Upper lobe of left lung (tissue), 6 donors: ENCODE measurements at places on chromosomes 4 and X. TPM values are rescaled to one million over a fixed set of nuclear protein-coding genes. Genes with fewer than 3 reads are reported as not detected.

PAPSS1 gene
- 84.9 TPM for total RNA-seq

GRCh38 chr4:166435449-166435848 is 562.4 kb downstream of the TLL1 start:
- no peaks in the 10 kb centered on the region for H3K4me1 ChIP-seq
- H3K27ac ChIP-seq: no peak overlapping the region
- H3K4me3 ChIP-seq: no peak overlapping the region
- no peaks in the 10 kb centered on the region for H3K36me3 ChIP-seq
- no peaks in the 10 kb centered on the region for H3K27me3 ChIP-seq

GRCh38 chrX:111006116-111006515 is 89.9 kb upstream of the PAK3 start:
- no peak overlapping the region for H3K27ac ChIP-seq
- DNase-seq: no peak
- no peaks in the 10 kb centered on the region for H3K27me3 ChIP-seq
- H3K36me3 ChIP-seq: no peaks in the 10 kb centered on the region
- no peak overlapping the region for H3K4me3 ChIP-seq

GRCh38 chrX:9278475-9279233 is 186.2 kb upstream of the TBL1X start:
- H3K36me3 ChIP-seq: no peaks in the 10 kb centered on the region
- H3K27ac ChIP-seq: no peak overlapping the region
- no peaks in the 10 kb centered on the region for H3K27me3 ChIP-seq
- DNase-seq: no peak
- H3K4me3 ChIP-seq: no peak overlapping the region
- H3K4me1 ChIP-seq: no peaks in the 10 kb centered on the region

RASGEF1B gene
- total RNA-seq: 78.6 TPM

- no peaks in the 10 kb centered on the region for H3K36me3 ChIP-seq
- DNase-seq: peak; percentile 44
- H3K4me1 ChIP-seq: peaks cover 21% of the 10 kb centered on the region
- H3K27me3 ChIP-seq: no peaks in the 10 kb centered on the region
Observed at GRCh38 chr4:99405433-99406115, 29.6 kb downstream of the ADH7 start.

DNA sequence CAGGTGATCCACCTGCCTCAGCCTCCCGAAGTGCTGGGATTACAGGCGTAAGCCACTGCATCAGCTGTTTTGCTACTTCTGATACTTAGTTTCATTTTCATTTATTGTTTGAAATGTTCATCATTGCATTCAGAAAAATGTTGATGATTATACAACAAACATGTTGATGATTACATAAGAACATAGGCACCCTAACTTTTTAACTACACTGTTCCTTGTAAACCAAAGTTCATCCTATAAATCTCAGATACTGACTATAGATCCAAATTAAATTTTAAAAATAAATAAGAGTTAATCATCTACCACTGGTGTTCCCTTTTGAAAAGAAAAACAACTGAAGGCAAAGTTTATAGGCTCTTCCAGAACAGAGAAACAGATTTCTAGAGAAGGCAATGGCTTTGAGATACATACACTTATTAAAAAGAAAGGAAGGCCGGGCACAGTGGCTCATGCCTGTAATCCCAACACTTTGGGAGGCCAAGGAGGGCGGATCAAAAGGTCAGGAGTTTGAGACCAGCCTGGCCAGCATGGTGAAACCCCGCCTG is 23.4 kb downstream of the TRIM75 start:
- no peaks in the 10 kb centered on the region for H3K27me3 ChIP-seq
- no peak overlapping the region for H3K4me3 ChIP-seq
- H3K27ac ChIP-seq: no peak overlapping the region
- H3K36me3 ChIP-seq: peaks cover 25% of the 10 kb centered on the region
- no peaks in the 10 kb centered on the region for H3K4me1 ChIP-seq

RPGR gene
- 82.8 TPM for total RNA-seq

MTTP gene
- total RNA-seq: not detected

GRCh38 chr4:84583876-84584380 is 1.0 kb downstream of the CDS1 start:
- H3K27ac ChIP-seq: peak overlapping the region; percentile 86
- H3K4me1 ChIP-seq: peaks cover 15% of the 10 kb centered on the region
- no peaks in the 10 kb centered on the region for H3K27me3 ChIP-seq
- no peak for DNase-seq

DNA sequence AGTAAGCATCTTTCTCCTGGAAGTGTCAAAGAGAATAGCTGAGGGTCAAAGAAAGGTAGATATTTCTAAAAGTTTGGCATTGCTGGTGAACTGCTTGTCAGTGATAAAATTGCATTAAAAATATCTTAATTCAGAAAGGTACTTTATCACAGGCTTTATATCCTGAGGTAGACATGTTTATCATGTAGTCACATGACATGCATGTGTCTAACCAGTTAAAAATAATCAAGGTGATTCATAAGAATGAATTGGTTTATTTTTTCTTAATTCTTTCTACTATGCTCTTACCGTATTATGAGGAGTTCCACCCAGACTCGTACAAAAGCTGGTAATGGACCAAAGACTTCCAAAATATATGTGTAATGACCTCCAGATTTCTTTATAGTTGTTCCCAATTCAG is 6.1 kb downstream of the SLC7A11 start:
- H3K4me1 ChIP-seq: no peaks in the 10 kb centered on the region
- H3K36me3 ChIP-seq: no peaks in the 10 kb centered on the region
- DNase-seq: no peak
- H3K27me3 ChIP-seq: no peaks in the 10 kb centered on the region

CXorf49 gene
- total RNA-seq: not detected

- no peak for DNase-seq
- no peak overlapping the region for H3K27ac ChIP-seq
- no peaks in the 10 kb centered on the region for H3K36me3 ChIP-seq
Observed at GRCh38 chrX:154317391-154317995, 21.9 kb downstream of the TKTL1 start.

GDI1 gene
- 96.2 TPM for total RNA-seq

DNA sequence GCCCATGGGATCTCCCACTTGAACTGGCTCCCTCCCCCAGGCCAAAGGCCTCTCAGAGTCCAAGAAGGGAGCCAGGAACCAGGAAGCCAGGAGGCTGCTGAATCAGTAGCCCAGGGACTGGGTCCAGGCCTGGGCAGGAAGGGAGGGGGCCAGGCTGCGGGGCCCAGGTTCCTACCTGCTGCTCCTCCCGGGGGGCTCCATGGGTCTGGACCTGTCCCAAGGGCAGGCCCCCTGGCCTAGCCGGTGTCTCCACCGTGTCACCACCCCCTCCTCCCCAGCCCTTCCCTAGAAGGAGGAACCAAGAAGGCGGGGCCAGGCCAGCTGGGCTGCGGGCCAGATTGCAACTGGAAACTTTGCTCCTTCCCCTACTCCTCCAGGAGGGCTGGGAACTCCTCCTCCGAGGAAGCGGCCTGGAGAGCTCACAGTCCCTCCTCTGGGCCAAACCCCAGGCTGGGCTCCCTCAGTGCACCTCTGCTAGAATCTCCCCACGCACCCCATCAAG is at the start of gene IQSEC2:
Gene IQSEC2, minus strand, starts transcription at position 264 of the 502 bp plus-strand sequence.
- H3K27me3 ChIP-seq: no peaks in the 10 kb centered on the region
- H3K27ac ChIP-seq: peak within 1 kb of the TSS; percentile 81
- H3K36me3 ChIP-seq: no peaks in the 10 kb centered on the region
- peak within 1 kb of the TSS; percentile 52 for H3K4me3 ChIP-seq

XK gene
- 2.1 TPM for total RNA-seq

DNA sequence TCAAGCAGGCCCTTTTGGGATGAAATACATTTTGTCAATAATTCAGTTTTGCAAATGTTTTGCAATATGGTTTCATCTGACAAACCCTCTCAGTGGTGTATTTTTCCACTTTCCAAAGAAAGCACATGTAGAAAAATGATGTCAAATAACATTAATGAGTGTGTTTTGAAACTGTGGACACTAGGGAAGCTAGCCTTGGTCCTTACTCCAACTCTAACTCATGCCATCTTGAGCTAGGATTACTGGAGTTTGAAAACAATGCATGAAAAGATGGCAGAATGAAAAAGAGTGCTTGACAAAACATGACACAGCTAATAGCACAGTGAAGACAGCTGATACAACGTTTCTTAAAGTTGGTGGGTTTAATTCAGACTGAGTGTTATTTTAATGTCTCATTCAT is 41.4 kb downstream of the HAND2 start:
- no peaks in the 10 kb centered on the region for H3K36me3 ChIP-seq
- DNase-seq: no peak
- no peaks in the 10 kb centered on the region for H3K27me3 ChIP-seq

DNA sequence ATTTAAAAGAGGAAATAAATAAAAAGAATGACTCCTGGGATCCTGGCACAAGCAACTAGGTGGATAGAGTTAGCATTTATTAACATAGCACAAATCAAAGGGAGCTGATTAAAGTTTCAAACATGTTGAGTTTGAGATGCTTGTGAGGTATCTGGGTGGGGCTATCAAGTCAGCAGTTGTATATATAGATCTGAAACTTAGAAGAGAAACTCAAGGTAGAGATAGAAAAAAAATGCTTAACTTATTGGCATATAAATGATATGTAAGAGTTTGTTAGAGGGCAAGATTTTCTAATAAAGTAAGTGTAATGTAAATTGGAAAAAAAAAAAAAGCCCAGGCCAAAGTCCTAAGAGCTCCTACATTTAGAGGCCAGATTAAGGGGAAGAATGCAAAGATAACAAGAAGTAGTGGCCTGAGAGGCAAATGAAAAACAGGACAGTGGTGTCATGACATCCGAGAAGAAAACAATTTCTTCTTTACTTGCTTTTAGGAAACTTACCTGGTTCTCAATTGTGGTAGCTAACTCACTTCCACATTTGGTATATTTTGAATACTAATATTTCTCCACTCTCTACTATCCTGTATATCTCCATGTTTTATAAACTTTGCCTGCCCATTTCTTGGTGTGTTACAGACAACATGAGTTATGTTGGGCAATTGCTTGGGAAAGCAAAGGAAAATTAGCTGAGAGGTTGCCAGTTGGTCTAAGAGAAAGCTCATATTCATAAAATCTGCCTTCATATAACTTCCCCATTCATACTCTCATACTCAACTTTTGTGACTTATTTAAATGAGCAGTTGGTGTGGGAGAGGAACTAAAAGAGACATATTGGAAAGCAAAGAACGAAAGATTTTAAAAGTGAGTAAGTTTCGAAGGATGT is 169.2 kb downstream of the PARM1 start:
- no peak overlapping the region for H3K4me3 ChIP-seq
- no peak for DNase-seq
- H3K27ac ChIP-seq: no peak overlapping the region

DNA sequence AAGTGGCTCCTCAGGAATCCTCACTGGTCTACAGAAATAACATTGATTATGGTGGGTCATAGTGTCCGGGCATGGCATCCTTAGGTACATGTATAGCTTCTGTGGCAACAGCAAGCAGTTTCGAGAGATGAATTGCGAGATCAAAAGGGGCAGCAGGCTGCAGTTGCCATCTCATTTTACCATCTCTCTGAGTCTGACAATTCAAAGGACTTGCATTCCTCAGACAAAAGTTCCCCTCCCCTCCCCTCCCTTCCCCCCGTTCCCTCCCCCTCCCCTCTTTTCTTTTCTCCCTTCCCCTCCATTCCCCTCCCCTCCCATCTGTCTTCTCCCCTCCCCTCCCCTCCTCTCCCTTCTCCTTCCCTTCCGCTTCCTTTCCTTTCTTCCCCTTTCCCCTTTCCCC is 70.2 kb downstream of the MTNR1A start:
- DNase-seq: no peak
- no peaks in the 10 kb centered on the region for H3K4me1 ChIP-seq
- no peaks in the 10 kb centered on the region for H3K36me3 ChIP-seq
- H3K27me3 ChIP-seq: no peaks in the 10 kb centered on the region
- no peak overlapping the region for H3K4me3 ChIP-seq
- H3K27ac ChIP-seq: no peak overlapping the region

GRCh38 chrX:45230410-45230809 is 29.7 kb upstream of the DIPK2B start:
- H3K27ac ChIP-seq: no peak overlapping the region
- H3K4me3 ChIP-seq: no peak overlapping the region
- no peak for DNase-seq
- no peaks in the 10 kb centered on the region for H3K36me3 ChIP-seq
- H3K4me1 ChIP-seq: no peaks in the 10 kb centered on the region
- H3K27me3 ChIP-seq: no peaks in the 10 kb centered on the region

DNA sequence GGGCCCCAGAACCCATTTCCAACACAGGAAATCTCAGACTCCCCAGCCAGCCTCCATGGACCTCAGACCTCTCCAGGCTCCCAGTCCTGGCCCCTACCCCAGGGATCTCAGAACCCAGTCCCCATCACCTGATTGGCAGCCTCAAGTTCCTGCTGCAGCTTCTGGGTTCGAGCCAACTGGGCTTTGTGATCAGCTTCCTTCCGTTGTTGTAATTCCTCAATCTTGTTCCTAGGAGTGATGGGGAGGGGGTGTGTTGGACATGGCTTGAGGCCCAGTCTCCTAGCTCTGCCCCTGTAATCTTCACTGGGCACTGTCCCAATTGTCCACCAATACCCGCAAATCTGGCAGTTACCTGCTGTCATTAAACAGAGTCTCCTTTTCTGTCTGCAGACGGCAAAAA is 12.6 kb downstream of the GRIPAP1 start:
- H3K4me1 ChIP-seq: no peaks in the 10 kb centered on the region
- no peak overlapping the region for H3K4me3 ChIP-seq
- no peak overlapping the region for H3K27ac ChIP-seq
- no peaks in the 10 kb centered on the region for H3K36me3 ChIP-seq

CCDC120 gene
- 10.5 TPM for total RNA-seq

SEL1L3 gene
- total RNA-seq: 67.6 TPM

SLC16A2 gene
- 6.1 TPM for total RNA-seq

CYTL1 gene
- 0.97 TPM for total RNA-seq

MSX1 gene
- total RNA-seq: not detected

NEUROG2 gene
- not detected for total RNA-seq

GRCh38 chr4:180160195-180160983 is 2082.8 kb upstream of the TENM3 start:
- H3K4me3 ChIP-seq: no peak overlapping the region
- no peak overlapping the region for H3K27ac ChIP-seq

DNA sequence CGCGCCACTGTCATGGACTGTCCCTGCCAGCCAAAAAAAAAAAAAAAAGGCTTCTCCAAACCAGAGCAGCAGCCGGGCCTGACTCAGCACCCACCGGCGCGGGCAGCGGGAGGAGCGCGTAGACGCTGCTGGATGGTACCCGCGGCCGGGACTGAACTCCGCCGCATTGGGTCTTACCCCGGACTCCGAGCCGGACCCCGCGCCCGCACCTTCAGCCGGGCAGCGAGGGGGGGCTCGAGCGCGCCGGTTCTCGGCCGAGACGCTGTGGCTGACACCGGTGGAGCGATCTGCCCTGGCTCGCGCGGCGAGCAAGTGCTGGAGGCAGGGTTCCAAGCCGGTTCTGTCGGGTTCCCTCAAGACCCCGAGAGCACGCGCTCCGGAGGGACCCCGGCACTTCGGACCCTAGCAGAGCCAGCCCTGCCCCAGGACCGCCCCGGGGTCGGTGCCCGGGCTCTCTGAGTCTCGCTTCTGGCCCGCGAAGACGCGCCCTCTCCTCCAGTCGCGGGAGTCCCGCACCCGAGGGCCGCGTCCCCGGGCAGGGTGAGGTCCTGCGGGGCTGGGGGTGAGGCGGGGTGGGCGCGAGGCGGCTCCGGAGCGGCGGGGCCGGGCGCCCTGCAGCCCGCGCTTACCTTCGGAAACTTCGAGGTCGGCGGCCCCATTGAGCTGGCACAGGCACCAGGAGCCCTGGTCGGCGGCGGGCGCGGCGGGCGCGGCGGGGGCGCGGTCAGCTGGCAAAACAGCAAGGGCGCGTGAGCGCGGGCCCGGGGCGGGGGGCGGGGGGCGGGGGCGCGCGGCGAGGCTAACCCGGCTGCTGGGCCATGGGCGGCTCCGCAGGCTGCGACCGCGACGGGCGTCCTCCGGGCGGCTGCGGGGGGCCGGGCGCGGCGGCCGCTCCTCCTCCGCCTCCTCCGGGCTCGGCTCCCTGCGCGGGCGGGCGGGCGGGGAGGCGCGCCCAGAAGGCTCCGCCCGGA is 11.8 kb upstream of the MAN2B2 start:
- peak overlapping the region; percentile 4 for H3K4me3 ChIP-seq
- H3K4me1 ChIP-seq: peaks cover 14% of the 10 kb centered on the region
- H3K36me3 ChIP-seq: no peaks in the 10 kb centered on the region
- peak; percentile 86 for DNase-seq
- H3K27ac ChIP-seq: no peak overlapping the region
- peaks cover 33% of the 10 kb centered on the region for H3K27me3 ChIP-seq

GPR50 gene
- total RNA-seq: not detected
